ENCODE measurements at places on chromosomes 1 and 21.
A peak's percentile ranks its signal among the peaks of the same experiment; 100 is the strongest.

DNA sequence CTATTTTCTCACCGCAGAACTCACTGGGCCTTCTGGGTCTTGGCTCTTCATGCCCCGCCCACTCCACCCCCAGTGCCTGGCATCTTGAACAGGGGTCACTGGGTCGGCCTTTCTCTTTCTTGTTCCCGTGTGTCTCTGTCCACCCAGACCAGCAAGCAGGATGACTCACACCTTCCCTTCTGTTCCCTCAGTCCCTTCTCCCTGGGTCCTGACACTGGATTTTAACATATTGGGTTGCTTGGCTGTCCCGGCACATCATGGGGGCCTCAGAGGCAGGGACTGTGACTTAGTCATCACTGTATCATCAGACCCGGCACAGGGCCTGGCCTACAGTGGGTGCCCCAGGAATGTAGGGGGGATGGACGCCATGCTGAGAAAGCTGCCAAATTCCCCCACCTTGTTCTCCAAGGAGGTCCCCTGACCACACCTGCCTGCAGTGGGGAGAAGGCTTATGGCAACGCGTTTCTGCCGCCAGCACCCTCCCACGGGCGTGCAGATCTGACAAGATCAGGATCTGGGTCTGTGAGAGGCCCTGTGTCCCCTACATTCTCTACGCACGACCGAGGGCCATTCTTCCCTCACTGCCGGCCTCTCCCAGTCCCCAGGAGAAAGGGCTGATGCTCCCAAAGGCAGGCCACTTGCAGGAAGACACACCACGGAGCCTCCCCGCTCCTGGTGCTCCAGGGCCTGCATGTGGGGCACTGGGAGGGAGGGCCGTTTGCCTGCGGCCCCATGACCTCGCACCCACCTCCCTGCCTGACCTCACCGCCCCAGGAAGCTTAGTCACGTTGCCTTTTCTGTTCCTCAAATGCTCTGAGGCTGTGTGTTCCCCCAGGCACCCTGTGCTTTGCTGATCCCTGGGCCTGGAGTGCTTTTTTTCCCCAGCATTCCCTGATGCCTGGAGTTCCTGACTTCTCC lies 157.2 kb upstream of the TMEM51 start:
- DNase-seq = no peak

GRCh38 chr1:152502496-152503180 lies 8.0 kb upstream of the LCE5A start:
- DNase-seq = no peak

- DNase-seq = no peak
Measured at GRCh38 chr1:218345673-218346390, 696 bp downstream of the TGFB2 start.

GRCh38 chr1:210516697-210517459 lies 188.2 kb downstream of the HHAT start:
- DNase-seq = no peak

- no peak for DNase-seq
Measured at GRCh38 chr1:113809670-113810602, 2.3 kb downstream of the RSBN1 start.

- DNase-seq = no peak
Measured at GRCh38 chr1:163290025-163290640, 31.6 kb upstream of the NUF2 start.

- no peak for DNase-seq
Measured at GRCh38 chr21:45182958-45183357, 104.7 kb downstream of the POFUT2 start.

GRCh38 chr1:93692983-93693591 lies 11.4 kb upstream of the BCAR3 start:
- no peak for DNase-seq

- DNase-seq = no peak
Measured at GRCh38 chr1:225808136-225808535, 1.8 kb upstream of the EPHX1 start.

GRCh38 chr1:99786751-99787501 lies 20.5 kb upstream of the FRRS1 start:
- DNase-seq = no peak

DNA sequence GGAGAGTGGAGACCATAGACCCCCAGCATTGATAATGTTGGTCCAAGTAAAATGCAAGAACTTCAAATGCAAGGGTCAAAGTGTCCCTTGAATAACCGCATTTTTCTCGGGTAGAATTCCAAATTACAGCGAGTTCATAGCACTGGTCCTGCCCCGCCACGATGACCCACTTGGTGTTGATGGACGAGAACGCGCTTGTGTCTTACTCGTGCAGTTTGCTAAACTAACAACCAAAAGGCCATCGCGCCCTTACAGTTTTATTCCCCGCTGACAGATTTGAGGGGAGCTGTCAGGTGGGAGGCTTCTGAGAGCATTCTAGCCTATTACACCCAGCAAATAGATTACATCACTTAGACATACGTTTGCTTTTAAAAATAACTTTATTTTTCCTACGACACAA lies 17.3 kb upstream of the TSPEAR start:
- DNase-seq = no peak

DNA sequence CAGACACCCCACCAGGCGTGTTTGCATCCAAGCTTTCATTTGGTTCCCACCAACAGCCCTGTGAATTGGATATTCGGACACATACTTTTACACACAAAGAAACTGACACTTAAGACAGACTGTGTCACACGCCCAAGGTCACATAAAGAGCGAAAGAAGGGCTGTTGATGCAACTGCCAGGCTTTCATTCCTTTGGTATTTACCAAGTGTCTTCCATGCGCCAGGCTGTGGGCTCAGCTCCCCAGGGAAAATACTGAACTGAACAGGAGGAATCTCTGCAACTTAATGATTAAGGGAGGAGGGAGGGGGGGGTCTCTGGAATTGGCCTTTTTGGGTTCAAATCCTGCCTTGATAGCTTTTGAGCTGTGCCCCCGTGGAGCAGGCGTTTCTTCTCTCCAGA lies 122.8 kb downstream of the ACTL8 start:
- no peak for DNase-seq

DNA sequence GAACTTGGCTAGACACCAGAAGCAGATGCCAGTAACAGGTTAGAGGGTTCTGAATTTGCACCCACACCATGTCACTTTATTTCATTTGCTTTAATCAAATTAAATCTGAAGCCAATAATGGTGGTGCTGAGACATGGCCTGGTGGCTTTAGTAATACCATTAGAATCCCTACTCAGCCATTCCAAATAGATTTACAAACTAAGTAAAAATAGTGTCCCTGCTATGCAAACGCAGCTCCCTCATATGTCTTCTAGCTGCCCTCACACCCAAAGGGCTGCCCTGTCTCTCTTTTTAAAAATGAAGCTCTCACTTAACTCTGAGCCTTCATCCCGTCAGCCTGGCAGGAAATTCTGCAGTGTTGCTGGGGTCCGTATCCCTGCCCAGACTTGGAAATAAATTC lies 21.1 kb downstream of the GLUL start:
- no peak for DNase-seq

GRCh38 chr21:37580666-37581065 lies 214.1 kb downstream of the DYRK1A start:
- DNase-seq = no peak

DNA sequence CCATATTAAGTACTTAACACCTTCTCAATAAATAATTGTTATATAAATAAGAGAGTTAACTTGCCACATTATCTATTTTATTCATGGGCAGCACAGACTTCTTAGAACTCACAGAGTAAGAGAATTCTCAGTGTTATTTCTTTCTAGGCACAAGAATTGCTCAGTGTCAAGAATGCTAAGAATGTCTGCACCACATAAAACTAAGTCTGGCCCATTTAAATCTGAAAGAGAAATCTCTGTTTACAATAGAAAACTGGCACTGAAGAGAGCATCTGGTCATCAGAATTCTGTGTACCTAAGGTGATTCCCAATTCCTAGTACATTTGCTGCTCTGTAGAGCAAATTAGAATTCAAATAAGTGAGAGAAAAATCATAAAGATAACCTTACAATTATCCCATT lies 3.8 kb downstream of the OR10K2 start:
- no peak for DNase-seq

DNA sequence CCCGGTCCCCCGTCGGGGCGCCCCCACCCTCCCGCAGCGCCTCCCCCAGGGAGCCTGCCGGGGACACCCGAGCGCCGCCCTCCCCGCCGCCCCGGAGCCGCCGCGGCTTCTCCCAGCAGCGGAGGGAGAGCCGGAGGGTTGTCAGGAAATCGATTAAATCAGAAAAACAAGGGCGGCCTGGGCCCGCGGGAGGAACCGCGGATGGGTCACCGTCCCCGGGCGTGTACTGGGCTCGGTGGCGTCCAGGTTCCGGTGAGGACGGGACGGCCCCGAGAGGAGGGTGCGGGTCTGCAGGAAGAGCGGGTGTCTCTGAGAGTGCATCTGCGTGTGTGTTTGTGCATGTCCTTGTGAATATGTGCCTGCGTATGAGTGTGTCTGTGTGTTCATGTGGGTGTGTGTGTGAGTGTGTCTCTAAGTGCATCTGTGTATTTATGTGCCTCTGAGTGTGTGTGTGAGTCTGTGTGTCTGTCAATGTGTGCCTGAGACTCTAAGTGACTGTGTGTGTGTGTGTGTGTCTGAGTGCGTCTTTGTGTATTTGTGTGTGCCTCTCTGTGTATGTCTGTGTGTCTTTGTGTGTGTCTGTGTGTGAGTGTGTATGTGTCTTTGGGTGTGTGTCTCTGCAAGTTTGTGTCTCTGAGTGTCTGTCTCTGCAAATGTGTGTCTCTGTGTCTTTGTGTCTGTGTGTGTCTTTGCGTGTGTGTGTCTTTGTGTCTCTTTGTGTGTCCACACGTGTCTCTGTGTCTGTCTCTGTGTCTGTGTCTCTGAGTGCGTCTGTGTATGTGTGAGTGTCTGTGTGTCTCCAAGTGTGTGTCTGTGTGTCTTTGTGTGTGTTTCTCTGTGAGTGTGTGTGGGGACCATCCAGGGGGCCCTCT lies 1.1 kb downstream of the SPSB1 start:
- DNase-seq = peak; percentile 35

DNA sequence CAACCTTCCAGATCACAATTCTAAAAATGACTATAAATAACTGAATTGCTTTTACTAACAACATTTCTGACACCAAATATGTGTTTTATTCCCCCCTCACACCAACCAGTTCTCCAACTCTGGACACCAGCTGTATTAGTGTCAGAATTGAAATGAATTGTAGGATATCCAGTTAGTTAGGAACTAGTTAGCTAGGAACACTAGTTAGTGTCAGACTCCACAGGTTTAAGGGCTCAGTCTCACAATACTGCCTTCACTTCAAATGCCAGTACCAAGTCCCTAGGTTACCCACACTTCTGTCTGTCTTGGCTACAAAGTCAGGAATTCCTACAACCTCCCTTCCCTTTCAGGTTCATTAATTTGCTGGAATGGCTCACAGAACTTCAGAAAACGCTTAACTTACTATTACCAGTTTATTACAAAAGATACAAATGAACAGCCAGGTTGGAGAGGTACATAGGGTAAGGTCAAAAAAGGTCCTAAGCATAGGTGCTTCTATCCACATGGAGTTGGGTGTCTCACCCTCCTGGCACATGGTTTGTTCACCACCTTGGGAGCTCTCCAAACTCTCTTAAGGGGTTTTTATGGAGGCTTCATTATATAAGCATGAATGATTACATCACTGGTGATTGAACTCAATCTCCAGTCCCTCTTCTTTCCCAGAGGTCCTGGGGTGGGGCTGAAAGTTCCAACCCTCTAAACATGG lies 4.2 kb downstream of the STXBP3 start:
- no peak for DNase-seq

GRCh38 chr21:45163413-45164123 lies 89.2 kb downstream of the ADARB1 start:
- DNase-seq = no peak

DNA sequence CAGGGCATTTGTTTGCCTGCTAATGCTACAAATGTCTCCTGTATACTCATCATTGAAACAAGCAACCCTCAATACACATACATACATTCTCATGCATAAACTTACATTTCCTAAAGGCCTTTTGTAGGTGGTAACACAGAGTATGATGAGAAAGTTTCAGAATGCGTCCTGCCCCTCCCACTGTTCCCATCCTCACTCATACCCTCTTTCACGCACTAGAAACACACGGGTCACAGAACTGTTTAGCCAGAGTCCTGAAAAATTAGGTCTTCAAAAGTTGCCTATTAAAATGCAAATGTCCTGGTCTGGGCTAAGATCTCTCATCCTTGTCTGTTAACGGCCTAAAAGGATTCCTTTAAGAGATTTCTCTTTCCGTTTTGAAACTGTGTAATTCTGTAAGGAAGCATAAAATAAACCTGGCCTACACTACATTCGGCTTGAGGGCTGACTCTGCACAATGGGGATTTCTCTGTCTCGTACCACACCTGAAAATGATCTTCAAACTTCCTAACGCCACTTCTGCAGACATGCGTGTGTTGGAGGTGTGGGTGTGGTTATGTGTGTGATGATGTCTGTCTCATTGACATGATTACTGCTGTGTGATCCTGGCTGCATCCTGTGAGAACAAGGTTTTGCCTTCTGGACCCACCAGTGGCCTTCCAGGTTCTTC lies 5.3 kb upstream of the FCER1A start:
- no peak for DNase-seq

DNA sequence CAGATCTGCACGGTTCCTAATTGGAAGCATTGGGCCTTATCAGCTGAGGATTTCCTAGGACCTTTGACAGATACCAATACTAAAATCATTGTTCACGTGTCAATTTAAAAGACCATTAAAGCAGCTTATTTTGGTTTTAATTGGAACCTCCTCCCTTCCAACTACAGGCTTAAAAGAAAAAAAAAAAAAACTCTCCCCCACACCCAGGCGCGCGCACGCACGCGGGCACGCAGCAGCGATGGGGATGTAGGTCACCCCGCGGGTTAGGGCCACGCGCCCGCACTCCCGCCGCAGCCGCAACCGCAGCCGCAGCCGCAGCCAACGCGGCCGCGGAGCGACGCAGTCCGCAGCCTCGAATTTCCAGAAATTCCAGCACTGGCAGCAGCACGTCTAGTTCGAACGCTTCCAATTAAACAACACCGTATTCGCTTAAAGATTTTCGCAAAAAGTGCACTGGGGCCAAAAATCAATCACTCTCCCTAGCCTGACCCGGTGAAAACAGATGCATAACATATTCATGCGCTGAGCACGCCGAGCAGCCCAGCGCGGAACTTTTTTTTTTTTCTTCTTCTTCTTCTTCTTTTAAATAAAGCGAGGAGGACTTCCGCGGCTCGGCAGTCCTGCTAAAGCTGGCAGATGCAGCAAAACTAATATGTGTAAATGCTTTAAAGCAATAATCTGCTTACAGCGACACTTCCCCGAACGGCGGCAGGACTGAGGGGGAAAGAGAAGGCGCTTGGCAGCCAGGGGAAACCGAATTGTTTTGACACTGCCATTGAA lies 13.3 kb upstream of the BARHL2 start:
- no peak for DNase-seq

DNA sequence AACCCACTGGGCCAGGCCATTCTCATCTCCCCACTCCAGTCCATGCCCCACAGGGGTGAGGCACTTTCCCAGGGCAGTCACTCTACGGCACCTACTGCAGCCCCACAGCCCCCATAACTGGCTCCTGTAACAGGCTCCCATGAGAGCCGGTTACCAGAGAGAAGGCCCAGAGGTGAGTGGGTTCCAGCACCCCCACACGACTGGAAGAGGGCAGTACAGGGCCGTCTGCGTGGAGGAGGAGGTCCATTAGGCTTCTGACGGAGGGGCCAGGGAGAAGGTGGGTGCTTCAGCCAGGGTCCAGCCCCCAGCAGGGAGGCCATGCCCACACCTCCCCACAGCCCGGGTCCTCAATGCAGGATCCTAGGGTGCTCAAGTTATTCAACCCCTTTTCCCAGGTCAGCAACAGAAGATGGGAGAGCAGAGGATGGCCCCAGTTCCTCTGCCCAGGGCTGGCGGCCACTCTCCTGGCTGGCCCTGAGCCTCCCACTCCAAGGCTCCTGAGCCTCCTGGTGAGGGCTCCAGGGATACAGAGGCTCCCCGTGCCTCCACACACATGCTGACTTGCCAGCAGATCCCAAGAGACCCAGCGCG lies 1.6 kb downstream of the ACAP3 start:
- DNase-seq = peak; percentile 19

GRCh38 chr1:228923973-228924686 lies 188.9 kb downstream of the RHOU start:
- no peak for DNase-seq
